HL-60 (cell line): ENCODE measurements at places on chromosomes 12 and 14.

GRCh38 chr12:110117956-110118685, 6.0 kb upstream of the IFT81 start:
- no peak for DNase-seq

- no peak for DNase-seq
Measured at GRCh38 chr14:100093319-100093718, 28.1 kb downstream of the EVL start.

- DNase-seq = no peak
Measured at GRCh38 chr14:52370406-52370935, 56.4 kb downstream of the PTGER2 start.

GRCh38 chr12:100897240-100897639, 102.7 kb downstream of the ANO4 start:
- DNase-seq = no peak

DNA sequence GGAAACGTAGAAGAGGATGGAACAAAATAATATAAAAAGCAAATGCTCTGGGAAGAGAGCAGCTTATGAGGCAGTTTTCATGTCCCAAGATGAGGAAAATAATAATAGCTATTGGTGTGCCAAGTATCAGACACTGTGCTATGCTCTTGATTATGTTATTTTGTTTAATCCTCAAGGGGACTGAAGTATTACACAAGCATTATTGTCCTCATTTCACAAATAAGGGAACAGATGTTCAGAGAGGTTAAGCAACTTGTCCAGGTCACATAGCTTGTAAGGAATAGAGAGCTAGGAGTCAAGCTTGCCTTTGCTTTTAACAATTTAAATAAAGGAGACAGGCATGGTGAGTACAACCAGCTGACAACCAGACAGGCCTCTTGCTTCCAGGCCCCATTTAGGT, 26.9 kb upstream of the LTBP2 start:
- no peak for DNase-seq

DNA sequence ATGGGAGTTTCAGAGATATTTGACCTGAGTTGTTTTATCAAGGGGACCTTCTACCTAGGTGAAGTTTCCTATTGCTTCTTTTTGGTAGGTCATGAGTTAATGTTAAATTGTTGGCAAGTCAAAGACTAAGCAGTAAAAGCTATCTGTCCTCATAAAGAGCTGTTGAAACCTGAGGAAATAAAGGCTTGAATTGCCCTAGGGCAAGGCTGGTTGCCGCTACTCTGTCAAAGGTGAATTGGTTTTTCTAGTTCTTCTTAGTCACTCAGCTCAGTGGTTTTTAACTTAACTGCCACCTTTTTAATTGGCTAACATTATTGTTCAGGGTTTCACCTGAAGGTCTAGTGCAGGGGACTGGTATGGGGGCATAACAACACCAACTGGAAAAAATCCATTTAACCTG, 441.6 kb upstream of the FBXO33 start:
- DNase-seq = no peak

- peak; percentile 47 for DNase-seq
Measured at GRCh38 chr14:52703225-52703624, 3.8 kb upstream of the PSMC6 start.

GRCh38 chr12:121858662-121859572, at the start of gene HPD:
Gene HPD (minus strand): TSS chr12:121858859. CDS start chr12:121858823, 36 bp downstream.
- DNase-seq = no peak

DNA sequence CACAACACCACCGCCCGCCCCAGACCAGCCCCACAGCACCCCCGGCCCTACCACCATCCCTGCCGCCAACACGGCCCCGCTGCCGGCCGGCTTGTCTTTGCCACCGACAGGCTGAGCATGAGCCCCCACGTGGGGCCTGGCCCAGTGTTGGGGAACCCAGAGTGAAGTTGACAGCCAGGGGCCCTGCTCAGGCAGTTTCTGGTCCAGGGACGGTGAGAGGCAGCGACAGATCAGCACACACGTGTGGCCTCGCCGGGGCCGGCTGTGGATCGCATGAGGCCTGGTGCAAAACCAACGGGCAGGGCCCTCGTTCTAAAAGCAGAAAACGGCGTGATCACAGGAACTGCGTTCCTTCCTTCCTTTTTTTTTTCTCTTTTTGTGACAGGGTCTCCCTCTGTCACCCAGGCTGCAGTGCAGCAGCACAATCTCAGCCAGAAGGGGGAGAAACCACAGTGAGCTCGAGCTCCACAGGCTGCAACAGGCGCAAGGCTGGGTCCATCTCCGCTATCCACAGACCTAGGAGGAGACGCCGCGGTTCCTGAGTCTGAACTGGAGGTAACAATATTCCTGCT, 50.5 kb upstream of the FBRSL1 start:
- no peak for DNase-seq

DNA sequence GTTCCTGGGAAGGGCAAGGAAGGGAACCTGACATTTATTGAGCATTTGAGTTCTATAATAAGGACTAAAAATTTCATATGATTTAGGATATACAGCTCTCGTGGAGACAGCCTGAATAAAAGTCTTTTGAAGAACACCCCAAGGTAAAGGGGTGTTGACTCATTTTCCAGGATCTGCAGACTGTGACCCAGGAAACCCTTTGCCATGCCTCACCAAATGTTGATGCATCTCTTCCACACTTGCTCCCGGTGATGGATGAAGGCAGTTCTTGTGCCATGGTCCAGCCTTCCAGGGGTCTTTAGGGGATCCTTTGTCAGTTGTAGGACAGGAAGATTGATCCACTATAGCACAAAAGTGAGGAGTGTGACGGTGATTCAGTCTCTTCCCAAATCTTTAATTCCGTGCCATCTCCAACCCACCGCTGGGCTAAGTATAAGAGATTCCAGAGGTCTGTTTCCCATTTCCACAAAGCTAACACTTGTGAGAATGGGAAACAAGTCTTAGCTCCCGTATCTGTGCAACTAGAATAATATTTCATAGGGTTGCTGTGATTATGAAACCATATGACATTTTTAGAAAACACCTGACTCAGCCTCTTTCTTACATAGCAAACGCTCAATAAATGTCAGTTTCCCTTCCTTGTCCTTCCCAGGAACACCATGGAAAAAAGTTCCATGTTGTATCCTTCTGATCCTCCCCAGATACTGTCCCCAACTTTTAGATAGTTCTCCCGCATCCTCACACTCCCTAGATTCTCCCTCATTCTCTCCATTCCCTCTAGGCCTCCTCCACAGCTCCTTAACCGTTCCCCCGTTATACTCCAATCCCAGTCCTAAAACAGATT, 836 bp downstream of the AAAS start:
- DNase-seq = no peak

GRCh38 chr12:102436867-102437266, 43.5 kb downstream of the IGF1 start:
- DNase-seq = no peak

- DNase-seq = no peak
Measured at GRCh38 chr12:132700212-132700822, 10.3 kb upstream of the PGAM5 start.

DNA sequence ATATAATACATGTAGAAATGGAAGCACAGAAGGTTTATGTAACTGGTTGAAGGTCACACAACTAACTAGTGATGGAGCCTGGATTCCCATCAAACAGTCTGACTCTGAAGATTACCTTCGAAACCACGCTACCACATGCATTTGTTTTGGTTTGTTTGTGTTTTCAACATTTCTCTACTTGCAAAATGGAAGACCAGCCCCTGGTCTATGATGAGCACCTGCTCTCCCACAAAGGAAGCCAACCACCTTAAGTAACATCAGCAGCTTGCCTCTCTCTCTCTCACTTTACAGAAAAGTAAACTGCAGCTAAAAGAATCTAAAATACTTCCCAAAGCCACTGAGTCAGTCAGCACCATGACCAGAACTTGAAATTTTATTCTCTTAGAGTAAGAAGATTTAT, 186.9 kb upstream of the TMPO start:
- DNase-seq = no peak

GRCh38 chr14:74927225-74927624, 4.2 kb upstream of the RPS6KL1 start:
- DNase-seq = no peak

GRCh38 chr14:67425608-67426007, 13.6 kb upstream of the PLEK2 start:
- no peak for DNase-seq

DNA sequence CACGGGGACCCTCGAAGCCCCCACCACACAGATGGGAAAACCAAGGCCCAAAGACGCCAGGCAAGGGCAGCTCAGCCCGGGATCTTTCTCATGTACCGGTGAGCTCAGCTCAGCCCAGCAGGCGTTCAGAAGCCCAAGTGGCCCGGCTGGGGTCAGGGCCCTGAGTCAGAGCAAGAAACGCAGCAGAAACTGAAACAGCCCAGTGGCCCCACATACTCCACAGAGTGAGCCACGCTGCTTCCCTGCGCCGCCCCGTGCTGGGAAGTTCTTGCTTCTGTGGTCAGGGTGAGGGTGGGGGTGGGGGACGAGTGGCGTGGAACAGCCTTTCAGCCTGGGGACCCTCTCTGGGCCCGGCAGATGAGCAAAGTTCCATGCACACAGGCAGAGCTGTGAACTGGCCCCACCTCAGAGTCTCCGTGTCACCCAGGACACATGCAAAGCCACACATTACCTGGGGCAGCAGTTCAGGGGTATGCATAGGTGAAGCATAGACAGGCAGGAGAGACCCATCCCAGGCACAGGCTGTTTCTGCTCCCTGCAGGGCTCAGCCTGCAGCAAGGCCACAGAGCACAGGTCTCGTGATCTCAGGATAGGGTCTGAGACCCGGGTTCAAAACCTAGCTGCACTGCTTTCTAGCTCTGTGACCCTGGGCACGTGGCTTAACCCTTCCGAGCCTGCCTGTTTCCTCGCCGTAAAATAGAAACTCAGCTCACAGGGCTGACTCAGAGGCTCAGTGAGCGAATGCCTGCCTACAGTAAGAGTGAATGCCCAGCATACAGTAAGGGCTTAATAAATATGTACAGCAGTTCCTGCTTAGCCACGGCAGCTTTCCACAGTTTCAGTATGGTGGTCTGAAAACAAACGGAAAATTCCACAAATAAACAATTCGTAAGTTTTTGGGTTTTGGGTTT, 21.6 kb downstream of the NCOR2 start:
- DNase-seq = no peak

DNA sequence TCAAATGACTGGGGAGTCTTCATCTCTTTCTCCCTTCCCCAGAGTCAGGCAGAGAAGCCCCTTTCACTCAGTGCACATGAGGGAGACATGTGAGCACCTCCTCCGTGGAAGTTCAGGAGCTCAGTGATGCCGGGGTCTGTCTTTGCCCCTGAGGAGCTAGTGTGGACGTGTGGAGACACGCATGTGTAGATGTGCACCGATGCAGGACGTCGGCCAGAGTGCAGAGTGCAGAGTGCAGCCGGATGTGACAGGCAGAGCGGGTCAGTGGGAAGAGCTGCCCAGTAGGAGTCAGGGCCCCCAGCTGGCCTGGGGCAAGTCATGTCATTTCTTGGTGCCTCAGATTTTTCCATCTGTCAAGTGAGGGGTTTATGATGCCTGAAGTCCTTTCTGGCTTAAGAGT, 20.7 kb downstream of the TSPAN9 start:
- DNase-seq = no peak

DNA sequence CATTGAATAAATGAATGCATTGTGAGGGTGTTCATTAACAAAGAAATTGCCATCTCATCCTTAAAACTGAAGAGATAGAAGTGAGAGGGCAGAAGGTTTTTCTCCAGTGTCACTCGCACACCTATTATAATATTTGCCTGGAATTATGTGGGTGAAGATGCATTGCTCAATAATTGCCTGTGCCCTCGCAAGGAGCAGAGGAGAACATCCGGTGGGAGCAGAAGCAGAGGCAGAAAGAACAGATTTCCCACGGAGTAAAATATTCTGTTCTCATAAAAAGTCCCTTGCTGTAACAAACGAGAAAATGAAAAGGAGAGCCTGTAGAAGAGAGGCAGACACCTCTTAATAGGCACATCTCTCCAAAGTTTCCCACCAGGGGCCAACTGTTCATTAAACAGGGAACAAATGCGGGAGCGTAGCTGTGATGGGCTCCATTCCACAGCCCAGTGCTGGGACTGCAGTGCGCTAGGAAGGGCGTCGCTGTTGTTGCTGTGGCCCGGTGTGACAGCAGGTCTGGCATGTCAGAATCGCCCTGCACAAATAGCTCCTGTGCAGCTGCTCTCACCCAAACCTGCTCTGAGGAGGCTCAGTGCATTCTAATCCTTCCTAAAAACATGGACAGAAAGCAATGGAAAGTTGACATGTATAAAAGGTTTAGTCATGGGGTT, 359.8 kb downstream of the APAF1 start:
- no peak for DNase-seq

DNA sequence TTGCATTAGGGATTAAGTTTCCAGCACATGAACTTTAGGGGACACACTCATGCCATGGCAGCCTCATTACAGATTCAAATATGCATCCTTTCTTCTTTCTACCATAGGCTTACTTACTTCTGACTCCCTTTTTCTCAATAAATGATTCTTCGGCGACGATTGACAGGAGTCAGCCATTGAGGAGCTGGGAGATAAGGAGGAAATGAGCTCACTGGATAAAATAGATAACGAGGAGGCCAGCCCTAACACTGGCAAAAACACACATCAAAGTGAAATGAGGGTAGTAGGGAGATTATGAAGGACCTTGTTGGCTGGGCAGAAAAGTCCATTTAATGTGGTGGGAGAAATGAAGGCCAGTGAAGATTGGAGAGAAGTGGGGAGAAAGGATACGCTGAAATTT, 172.2 kb downstream of the SLC41A2 start:
- DNase-seq = no peak

GRCh38 chr12:65961190-65962035, 137.1 kb downstream of the HMGA2 start:
- DNase-seq = no peak

DNA sequence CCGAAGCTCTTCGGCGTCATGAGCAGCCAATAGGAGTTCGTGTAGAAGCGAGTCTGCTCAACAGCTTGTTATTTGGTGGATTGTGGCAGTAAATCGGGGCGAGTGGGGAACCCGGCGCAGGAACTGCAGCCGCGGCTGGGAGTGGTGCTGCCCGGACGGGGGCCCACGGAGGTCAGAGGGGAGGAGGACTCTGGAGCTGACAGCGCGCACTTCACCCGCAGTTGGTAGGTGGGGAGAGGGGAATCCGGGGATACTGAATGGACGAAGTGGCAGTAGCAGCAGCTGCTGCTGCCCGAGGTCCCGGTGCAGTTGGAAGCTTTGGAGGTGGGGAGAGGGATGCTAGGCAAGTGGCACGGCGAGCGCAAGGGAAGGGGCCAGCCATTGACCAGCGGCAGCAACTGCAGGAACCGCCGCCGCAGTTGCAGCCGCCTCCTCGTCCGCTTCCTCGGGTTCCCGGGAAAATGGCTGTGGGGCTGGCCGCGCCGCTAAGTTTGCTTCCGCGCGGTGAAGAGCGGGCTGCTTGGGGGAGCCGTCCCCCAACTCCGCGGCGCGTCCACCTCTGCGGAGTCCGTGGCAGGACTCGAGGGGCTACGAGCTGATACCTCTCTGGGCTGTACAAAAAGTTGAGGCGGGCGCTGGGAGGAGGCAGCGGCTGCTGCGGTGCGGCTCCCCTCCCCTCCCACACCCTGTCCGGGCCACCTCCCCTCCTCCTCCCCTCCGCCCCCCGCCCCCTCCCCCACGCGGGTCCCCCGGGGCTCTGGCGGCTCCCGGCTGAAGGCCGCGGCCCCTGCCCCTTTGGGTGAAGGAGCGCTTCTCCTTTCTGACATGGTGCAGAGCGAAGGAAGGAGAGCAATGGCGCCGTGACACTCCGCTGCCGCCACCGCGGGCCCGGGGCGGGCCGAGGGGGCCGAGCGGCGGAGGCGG, at the start of gene ARID4A:
Gene ARID4A, plus strand, starts transcription at position 79 of the 924 bp plus-strand sequence. CDS start 1,300 bp downstream, outside the sequence.
- peak; percentile 37 for DNase-seq

- no peak for DNase-seq
Measured at GRCh38 chr12:109124878-109125648, 8.7 kb downstream of the ACACB start.

GRCh38 chr14:88210426-88210825, 112.6 kb downstream of the KCNK10 start:
- DNase-seq = no peak
